Ovary (tissue), 10 donors: ENCODE measurements at places on chromosomes 2 and 18. TPM values are rescaled to one million over a fixed set of nuclear protein-coding genes. Genes with fewer than 3 reads are reported as not detected.

The WNT10A gene
- total RNA-seq, result 0.27 TPM

The TUBB8B gene
- total RNA-seq, result not detected

The FAP gene
- total RNA-seq, result 0.76 TPM

The PIEZO2 gene
- total RNA-seq, result 3.0 TPM

The NGEF gene
- 0.18 TPM for total RNA-seq
